ENCODE measurements at places on chromosomes 3 and 15. TPM values are rescaled to one million over a fixed set of nuclear protein-coding genes. Genes with fewer than 3 reads are reported as not detected.

DNA sequence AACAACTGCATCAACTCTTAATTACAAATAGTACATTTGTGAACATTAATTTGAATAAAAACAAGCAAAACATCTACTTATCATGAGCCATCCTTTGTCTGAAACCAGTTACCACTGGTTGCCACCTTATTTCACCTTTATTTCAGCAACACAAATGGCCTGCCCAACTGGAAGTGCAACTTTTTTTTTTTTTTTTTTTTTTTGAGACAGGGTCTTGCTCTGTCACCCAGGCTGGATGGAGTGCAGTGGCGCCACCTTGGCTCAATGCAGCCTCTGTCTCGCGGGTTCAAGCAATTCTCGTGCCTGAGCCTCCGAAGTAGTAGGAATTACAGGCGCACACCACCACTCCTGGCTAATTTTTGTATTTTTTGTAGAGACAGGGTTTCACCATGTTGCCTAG, 13.1 kb downstream of the WDR82 start:
- H3K27me3 ChIP-seq: no peaks in the 10 kb centered on the region
- H3K36me3 ChIP-seq: peaks cover 44% of the 10 kb centered on the region
- no peaks in the 10 kb centered on the region for H3K4me1 ChIP-seq
- peak; percentile 48 for DNase-seq
- H3K4me3 ChIP-seq: no peak overlapping the region

- DNase-seq: no peak
- no peak overlapping the region for H3K27ac ChIP-seq
- no peak overlapping the region for H3K4me3 ChIP-seq
These were observed 325.0 kb downstream of the NTRK3 start for GRCh38 chr15:87931584-87931983.

GRCh38 chr3:4994823-4995499, 15.7 kb downstream of the BHLHE40 start:
- H3K4me3 ChIP-seq: no peak overlapping the region
- DNase-seq: no peak
- no peaks in the 10 kb centered on the region for H3K4me1 ChIP-seq
- H3K36me3 ChIP-seq: no peaks in the 10 kb centered on the region

DNA sequence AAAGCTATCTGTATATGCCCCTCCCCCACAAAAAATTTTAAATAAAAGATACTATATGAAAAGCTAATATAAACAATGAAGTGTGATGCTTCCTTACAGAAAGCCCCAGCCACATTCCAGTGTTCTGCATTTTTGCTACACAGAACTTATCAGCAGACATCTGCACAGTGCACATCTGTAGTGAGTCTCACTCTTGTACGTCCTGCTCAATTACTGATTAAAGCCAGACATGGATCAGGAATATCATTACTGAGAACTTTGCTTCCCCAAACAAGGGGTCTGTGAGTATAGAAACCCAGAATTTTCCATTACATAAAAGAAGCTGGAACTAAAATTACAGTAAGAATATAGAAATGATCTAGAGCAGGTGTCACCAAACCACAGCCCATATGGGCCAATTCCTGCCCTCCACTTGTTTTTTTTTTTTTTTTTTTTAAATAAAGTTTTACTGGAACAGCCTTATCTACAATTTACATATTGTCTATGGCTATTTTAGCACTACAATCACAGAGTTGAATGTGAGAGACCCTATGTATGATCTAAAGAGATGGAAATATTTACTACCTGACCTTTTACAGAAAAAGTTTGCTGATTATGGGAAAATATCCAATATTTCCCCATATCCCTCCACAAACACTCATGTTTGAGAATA, 45.7 kb downstream of the UBP1 start:
- H3K27ac ChIP-seq: no peak overlapping the region
- H3K4me3 ChIP-seq: no peak overlapping the region
- DNase-seq: no peak
- peaks cover 2% of the 10 kb centered on the region for H3K4me1 ChIP-seq

The CCNL1 gene
- total RNA-seq: 93.9 TPM

- DNase-seq: peak; percentile 82
- H3K4me1 ChIP-seq: no peaks in the 10 kb centered on the region
- no peak overlapping the region for H3K4me3 ChIP-seq
- H3K27ac ChIP-seq: no peak overlapping the region
These were observed 26.6 kb downstream of the ILDR1 start for GRCh38 chr3:121995161-121996137.

The CD200R1 gene
- not detected for total RNA-seq

GRCh38 chr15:58148633-58149445, 10.7 kb downstream of the AQP9 start:
- no peak overlapping the region for H3K27ac ChIP-seq
- no peaks in the 10 kb centered on the region for H3K4me1 ChIP-seq
- DNase-seq: no peak
- no peaks in the 10 kb centered on the region for H3K36me3 ChIP-seq

DNA sequence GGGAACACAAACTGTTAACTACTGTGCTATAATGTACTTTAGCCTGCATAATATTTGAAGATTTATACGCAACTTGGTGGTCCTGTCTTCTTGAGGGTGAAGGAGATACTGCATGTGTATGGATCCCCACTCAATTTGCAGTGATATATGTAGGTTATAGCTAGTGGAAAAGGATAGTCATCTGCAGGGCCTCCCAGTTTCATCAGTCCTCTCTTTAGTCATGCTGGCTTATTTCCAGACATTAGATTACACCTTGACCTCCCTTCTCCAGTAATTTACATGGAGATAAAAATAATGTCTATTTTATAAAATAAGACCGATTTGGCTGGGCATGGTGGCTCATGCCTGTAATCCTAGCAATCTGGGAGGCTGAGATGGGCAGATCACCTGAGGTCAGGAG, 3.7 kb downstream of the NR1D2 start:
- H3K4me1 ChIP-seq: peaks cover 7% of the 10 kb centered on the region
- no peak overlapping the region for H3K27ac ChIP-seq
- no peaks in the 10 kb centered on the region for H3K27me3 ChIP-seq
- H3K36me3 ChIP-seq: peaks cover 7% of the 10 kb centered on the region
- no peak for DNase-seq

- DNase-seq: peak; percentile 94
- H3K27me3 ChIP-seq: no peaks in the 10 kb centered on the region
- H3K4me3 ChIP-seq: peak overlapping the region; percentile 31
- no peak overlapping the region for H3K27ac ChIP-seq
These were observed 3.5 kb upstream of the MTFMT start for GRCh38 chr15:65032801-65033537.

DNA sequence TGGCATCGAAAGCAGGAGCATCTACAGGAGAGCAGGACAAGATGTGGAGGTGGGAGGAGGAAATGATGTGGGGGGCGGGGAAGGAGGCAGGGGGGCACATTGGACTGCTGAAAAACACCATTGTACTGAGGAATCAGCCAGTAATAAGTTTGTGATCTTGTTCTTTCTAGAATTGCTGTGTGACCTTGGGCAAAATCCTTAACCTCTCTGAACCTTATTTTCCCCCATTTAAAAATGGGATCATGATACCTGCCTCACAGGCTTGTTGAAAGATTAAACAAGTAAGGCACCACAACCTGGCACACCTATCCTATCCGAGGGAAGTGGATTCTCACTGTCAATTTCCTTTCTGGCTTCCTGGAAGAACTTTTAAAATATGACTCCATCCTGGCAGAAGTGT, 56.9 kb upstream of the ARRDC4 start:
- no peaks in the 10 kb centered on the region for H3K27me3 ChIP-seq
- no peak for DNase-seq
- H3K4me1 ChIP-seq: no peaks in the 10 kb centered on the region

DNA sequence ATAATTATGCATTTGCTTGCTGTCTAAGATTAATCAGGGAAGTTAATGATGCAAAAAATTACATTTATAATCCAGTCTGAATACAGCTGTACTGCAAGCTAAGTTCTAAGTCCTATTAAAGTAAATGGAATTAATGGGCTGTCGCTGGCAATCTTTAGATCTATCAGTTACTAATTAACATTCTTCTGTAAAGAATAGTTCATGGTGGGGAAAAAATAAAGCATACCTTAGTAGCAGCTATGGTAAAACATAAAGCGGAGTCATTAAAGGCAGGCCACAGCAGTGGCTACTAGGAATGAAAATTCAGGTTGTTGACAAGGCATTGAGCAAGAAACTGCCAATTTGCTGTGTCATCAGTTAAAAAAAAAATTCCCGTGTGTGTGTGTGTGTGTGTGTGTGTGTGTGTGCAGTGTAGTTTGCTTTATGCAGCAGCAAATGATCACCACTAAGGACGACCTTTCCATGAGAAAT, 129.8 kb downstream of the ZNF385D start:
- H3K27me3 ChIP-seq: no peaks in the 10 kb centered on the region
- peaks cover 2% of the 10 kb centered on the region for H3K4me1 ChIP-seq
- no peak for DNase-seq
- no peak overlapping the region for H3K27ac ChIP-seq

GRCh38 chr15:39192351-39192750, 388.5 kb upstream of the THBS1 start:
- H3K4me3 ChIP-seq: no peak overlapping the region
- H3K27me3 ChIP-seq: no peaks in the 10 kb centered on the region
- no peaks in the 10 kb centered on the region for H3K4me1 ChIP-seq
- H3K36me3 ChIP-seq: no peaks in the 10 kb centered on the region

- H3K27me3 ChIP-seq: no peaks in the 10 kb centered on the region
- no peaks in the 10 kb centered on the region for H3K36me3 ChIP-seq
- H3K4me1 ChIP-seq: peaks cover 5% of the 10 kb centered on the region
- no peak for DNase-seq
- H3K4me3 ChIP-seq: no peak overlapping the region
- H3K27ac ChIP-seq: no peak overlapping the region
These were observed 20.6 kb upstream of the TRAK1 start for GRCh38 chr3:42070524-42070923.

DNA sequence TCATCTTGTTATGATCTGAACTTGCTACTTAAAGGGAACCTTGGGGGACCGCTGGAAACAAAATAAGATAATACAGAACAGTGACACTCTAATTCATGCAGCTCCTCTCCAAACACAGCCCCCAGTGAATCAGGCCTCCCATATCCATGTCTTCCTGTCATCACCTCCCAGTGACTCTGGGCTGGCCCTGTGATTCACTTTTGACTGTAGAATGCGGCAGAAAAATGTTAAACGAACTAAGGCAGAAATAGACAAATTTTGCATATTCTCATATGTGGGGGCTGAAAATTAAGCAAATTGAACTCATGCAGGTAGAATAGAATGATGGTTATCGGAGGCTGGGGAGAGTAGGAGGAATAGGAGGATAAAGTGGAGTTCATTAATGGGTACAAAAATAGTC, 20.2 kb upstream of the GADL1 start:
- DNase-seq: no peak
- no peaks in the 10 kb centered on the region for H3K4me1 ChIP-seq
- no peak overlapping the region for H3K4me3 ChIP-seq
- H3K27me3 ChIP-seq: no peaks in the 10 kb centered on the region
- H3K36me3 ChIP-seq: no peaks in the 10 kb centered on the region

- no peak for DNase-seq
- H3K4me1 ChIP-seq: peaks cover 3% of the 10 kb centered on the region
- no peak overlapping the region for H3K27ac ChIP-seq
- no peak overlapping the region for H3K4me3 ChIP-seq
These were observed 62.9 kb upstream of the FNDC3B start for GRCh38 chr3:171976526-171976925.

GRCh38 chr15:70086636-70087035, 11.1 kb downstream of the TLE3 start:
- H3K4me1 ChIP-seq: peaks cover 44% of the 10 kb centered on the region
- H3K4me3 ChIP-seq: no peak overlapping the region
- H3K27ac ChIP-seq: no peak overlapping the region
- peaks cover 77% of the 10 kb centered on the region for H3K36me3 ChIP-seq
- H3K27me3 ChIP-seq: no peaks in the 10 kb centered on the region

The FOXL2NB gene
- 0.55 TPM for total RNA-seq

The SOX14 gene
- 0.57 TPM for total RNA-seq

DNA sequence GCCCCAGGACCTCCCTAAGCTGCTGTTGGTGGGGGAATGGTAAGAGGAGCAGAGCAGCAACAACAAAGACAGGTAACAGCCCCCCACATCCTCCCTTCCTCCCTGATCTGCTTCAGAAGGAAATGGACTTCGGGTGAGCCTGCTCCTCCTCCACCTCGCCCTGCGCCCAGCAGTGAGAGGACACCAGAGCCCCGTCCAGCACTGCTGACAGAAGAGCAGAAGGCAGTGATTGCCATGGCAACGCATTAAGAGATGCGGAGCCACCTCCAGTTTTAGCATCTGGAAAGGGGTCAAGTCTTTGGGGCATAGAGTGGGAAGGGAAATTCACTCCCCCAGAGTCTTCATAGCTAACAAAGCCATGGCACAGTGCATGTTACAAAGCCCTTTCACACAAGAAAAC, 77.6 kb upstream of the HRH1 start:
- H3K27ac ChIP-seq: no peak overlapping the region
- no peaks in the 10 kb centered on the region for H3K4me1 ChIP-seq
- no peaks in the 10 kb centered on the region for H3K27me3 ChIP-seq

- H3K27ac ChIP-seq: no peak overlapping the region
- no peaks in the 10 kb centered on the region for H3K27me3 ChIP-seq
These were observed 118.2 kb upstream of the ALDH1A3 start for GRCh38 chr15:100761290-100761935.

DNA sequence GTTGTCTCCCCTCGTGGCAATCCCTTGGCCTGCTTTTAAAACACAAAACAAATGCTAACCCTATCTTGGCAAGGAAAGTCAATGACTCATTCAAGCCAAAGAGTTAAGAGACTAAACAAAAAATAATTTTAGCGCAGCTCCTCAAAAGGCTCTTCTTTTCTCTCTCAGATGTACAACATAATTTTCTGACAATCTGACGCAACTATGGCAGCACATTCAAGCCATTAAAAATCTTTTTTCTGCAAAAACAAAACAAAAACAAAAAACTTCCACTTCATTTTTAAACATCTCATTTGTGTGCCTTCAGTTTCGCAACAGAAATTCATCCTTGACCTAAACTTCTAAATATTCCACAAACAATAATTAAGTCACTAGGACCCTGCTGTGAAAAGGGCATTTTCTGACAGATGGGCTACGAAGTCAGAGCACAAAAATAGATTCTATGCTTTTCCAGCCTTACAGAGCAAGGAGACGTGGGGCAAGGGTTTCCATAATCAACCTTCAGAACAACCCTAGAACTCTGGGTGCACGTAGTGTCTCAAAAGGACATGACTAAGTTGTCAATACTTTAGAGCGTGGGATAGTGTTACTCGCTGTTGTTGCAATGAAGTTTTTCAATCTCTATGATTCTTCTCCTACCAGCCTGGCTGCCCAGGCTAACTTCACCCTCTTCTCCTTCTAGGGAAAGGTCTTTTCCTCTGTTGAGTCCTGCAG, 84.3 kb downstream of the MB21D2 start:
- H3K4me3 ChIP-seq: no peak overlapping the region
- no peak for DNase-seq
- peaks cover 6% of the 10 kb centered on the region for H3K4me1 ChIP-seq
- H3K27me3 ChIP-seq: no peaks in the 10 kb centered on the region
- no peak overlapping the region for H3K27ac ChIP-seq

GRCh38 chr3:78670746-78671145, 1097.1 kb downstream of the ROBO1 start:
- no peak overlapping the region for H3K27ac ChIP-seq
- H3K4me3 ChIP-seq: no peak overlapping the region
- no peaks in the 10 kb centered on the region for H3K4me1 ChIP-seq
- no peak for DNase-seq
- H3K36me3 ChIP-seq: peaks cover 28% of the 10 kb centered on the region

- no peak overlapping the region for H3K4me3 ChIP-seq
- DNase-seq: peak; percentile 50
- peaks cover 7% of the 10 kb centered on the region for H3K36me3 ChIP-seq
- H3K27ac ChIP-seq: no peak overlapping the region
- no peaks in the 10 kb centered on the region for H3K27me3 ChIP-seq
These were observed 75.2 kb downstream of the NEO1 start for GRCh38 chr15:73127302-73127936.

The CACNA1D gene
- total RNA-seq: 1.9 TPM

- H3K36me3 ChIP-seq: no peaks in the 10 kb centered on the region
- peaks cover 15% of the 10 kb centered on the region for H3K4me1 ChIP-seq
- DNase-seq: no peak
- H3K27me3 ChIP-seq: no peaks in the 10 kb centered on the region
These were observed 77.4 kb upstream of the SEC13 start for GRCh38 chr3:10398341-10398740.

The CD276 gene
- total RNA-seq: 133 TPM

Data from H9 (cell line).